Peyer's patch (tissue), 4 donors: ENCODE measurements at places on chromosomes 6 and 20.

DNA sequence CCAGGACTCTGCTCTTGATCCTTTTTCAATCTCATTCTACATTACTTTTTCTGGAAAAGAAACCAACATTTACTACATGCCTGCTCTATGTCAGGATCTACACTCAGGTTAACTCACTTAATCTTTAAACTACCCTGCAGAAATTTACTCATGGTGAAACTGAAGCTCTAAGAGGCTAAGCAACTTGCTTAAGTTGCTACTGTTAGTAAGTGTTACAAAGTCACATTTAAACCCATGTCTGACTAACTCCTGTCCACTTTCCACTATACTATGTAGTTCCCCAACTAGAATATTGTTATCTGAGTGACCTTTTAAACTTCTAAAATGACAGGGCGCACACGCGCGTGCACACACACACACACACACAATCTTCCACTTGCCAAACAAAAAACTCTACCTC is 5.0 kb downstream of the CEP162 start:
- DNase-seq: no peak

DNA sequence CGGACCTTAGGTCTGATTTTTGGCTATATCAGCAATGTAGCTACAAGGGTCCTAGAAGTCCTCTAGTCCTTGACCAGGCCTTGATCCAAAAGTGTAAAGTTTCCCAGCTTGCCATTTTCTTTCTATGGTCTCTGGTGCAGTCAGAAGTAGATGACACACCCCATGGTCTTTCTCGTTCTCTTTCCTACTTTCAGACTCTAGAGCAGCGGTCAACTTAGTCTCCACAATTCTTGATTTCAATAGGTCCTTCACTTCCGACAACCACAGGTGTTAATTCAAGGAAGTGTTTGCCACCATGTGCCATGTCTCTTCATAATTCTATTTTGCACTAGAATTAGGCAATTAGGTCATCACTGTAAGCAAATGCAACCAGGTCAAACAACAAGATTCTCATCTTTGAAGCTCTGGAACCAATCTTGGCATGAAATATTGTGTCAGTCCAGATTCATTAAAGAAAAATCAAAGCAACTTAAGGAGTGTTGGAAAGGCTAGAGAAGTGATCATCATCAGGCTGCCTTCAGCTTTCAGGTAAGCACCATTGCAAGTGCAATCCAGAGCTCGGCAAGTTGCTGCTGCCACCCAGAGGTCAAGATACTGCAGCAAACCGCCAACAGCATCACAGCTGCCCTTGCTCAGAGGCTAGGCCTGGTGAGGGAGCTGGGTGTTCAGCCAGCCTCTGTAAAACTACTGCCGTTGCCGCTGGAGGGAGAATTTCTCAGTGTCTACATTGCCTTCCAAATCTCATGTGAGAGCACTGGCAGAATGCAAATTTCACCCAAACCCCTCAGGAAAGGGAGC is 5.6 kb upstream of the SYNE1 start:
- DNase-seq: no peak

GRCh38 chr6:84329077-84329476 is 101.6 kb upstream of the CEP162 start:
- no peak for DNase-seq

DNA sequence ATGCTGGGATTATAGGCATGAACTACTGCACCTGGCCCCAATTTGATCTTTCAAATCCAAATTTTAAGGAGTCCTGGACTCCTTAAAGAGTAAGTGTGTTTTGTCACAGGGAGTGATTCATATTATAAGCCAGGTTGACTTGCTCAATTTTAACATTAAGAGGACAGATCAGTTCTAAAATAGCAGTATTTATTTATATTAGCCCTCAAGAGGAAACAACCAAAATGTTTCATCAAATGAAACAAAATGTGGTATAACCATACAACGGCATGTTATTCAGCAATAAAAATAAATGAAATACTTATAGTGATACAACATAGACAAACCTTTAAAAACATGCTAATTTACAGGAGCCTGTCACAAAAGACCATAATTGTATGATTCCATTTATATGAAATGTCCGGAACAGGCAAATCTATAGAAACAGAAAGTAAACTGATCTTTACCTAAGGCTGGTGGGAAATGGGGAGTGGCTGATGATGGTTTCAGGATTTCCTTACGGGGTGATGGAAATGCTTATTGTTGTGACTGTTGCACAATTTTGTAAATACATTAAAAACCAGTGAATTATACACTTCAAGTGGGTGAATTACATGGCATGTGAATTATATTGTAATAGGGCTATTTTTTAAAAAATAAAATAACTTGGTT is 637.4 kb downstream of the MMUT start:
- no peak for DNase-seq

- no peak for DNase-seq
Observed at GRCh38 chr6:165863801-165864200, 200.8 kb upstream of the PDE10A start.

DNA sequence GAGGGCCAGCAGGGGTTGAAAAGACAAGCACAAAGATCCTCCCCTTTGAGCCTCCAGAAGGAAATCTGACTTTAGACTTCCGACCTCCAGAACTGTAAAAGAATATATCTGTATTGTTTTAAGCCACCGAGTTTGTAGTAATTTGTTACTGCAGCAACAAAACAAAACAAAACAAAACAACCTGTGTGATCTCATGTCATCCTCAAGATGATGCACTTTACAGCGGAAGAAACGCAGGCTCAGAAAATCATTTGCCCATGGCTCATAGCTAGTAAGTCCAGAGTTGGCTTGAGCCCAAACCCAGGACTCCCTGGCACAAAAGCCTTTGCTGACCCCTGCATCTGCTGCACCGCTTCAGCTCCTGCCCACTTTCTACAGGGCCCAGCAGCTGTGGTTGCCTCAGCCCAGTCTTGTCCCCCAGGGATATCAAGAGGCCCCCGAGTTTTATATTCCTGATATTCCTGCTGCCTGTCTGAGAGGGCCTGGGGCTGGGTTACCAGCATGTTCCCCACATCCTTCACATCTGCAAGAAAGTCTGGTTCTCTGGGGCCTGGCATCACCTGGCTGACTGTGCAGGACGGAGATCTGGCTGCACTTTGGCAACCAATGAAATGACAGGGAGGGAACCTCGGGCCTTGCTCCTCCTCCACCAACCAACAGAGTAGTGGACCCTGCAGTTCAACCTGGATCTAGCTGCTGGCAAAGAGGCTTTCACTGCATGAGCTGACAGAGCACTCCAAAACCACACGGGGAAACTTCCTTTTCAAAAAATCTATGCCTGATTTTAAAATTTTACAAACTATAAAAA is 56.9 kb downstream of the JPH2 start:
- DNase-seq: no peak

- no peak for DNase-seq
Observed at GRCh38 chr20:7015257-7015656, 247.8 kb downstream of the BMP2 start.

DNA sequence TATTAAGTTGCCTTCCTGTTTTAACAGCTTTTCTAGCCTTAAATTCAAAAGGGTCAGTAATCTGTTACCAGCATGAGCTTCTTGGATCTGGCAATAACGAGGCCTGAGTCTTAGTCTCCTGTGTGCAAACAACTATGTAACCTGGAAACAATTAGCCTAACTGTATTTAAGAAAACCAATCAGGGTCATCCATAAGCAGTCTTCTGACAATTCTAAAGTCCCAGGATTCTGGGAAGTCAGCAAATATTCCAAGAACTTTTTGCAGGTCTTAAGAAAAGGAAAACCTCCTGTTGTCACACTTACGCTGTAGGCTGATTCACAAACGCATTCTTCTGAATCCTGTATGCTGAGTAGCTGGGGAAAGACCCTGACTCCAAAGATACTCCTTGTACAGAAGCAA is 90.4 kb downstream of the COL12A1 start:
- no peak for DNase-seq

GRCh38 chr20:13356591-13356990 is 135.5 kb downstream of the ISM1 start:
- no peak for DNase-seq

- DNase-seq: no peak
Observed at GRCh38 chr6:29071831-29072723, 15.0 kb downstream of the OR2B3 start.

- DNase-seq: no peak
Observed at GRCh38 chr6:68233623-68234022, 401.5 kb upstream of the ADGRB3 start.

GRCh38 chr6:114987281-114987680 is 644.5 kb upstream of the HS3ST5 start:
- DNase-seq: no peak

GRCh38 chr20:22924046-22924737 is 110.9 kb upstream of the SSTR4 start:
- DNase-seq: no peak

DNA sequence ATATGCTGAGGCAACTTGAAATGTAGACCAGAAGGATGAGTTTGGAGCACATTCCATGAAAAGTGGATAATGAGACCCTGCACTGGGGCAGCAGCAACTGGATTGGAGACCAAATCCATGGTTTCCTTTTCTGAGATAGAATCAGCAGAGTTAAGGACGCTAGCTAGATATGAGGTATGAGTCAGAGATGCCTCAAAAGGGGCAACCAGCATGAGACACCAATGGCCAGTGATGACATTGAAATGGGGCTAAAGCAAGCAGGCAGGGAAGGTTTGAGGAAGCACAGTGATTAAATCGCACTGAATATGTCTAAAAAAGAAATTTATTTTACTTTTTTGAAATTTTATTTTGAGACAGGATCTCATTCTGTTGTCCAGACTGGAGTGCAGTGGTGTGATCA is 802.4 kb downstream of the TFAP2A start:
- no peak for DNase-seq

DNA sequence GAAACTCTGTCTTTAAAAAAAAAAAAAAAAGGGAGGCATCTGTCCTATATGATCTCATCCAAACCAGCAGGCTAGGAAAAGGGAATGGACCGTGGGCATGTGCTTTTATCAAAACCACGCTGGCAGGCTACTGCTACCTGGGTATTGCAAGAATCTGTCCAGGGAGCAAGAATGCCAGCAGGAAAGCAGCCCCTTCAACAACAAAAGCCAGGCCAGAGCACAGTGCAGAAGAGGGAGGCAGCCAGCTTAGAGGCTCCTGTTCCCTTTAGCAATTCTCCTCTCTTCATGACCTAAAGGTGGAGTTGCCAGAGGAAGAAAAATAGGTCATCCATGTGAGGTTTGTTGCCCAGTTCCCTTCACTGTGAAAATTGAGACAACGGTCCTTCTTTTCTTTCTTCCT is 18.2 kb downstream of the TBC1D20 start:
- DNase-seq: no peak

DNA sequence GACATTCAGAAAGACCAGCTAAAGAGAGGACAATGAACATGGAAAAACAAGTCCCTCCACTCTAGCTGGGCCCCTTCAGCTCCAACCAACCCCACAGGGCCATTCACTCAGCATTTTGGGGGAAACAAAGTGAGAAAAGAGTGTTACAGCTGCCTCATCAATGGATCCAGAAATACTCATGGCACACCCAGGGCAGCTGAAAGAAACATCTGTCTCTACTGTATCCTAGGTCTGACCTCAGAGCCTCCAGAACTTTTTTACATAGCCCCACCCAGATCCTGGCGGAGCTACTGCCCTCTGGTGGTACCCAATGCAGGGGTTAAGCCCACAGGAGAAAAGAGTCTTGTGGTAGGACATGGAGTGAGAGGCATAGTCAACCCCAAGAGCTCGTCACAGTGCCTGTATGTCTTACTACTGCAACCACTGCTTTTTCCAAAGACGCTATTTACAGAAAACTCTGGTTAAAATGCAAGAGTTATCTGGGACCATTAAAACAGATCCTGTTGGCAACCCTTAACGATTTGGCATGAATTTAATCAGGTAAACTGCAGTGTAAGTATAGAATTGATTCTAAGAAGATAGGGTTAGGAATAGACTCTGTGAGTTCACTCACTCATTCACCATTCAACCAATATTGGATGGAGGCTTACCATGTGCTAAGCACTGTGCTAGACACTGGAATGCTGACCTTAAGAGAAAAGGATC is 37.4 kb upstream of the FAM83C start:
- DNase-seq: peak; percentile 66
